Activated T-cell treated with anti-CD3 and anti-CD28 coated beads for 24 hours (primary cell): ENCODE measurements at places on chromosomes 7 and 10.
A peak's percentile ranks its signal among the peaks of the same experiment; 100 is the strongest.

DNA sequence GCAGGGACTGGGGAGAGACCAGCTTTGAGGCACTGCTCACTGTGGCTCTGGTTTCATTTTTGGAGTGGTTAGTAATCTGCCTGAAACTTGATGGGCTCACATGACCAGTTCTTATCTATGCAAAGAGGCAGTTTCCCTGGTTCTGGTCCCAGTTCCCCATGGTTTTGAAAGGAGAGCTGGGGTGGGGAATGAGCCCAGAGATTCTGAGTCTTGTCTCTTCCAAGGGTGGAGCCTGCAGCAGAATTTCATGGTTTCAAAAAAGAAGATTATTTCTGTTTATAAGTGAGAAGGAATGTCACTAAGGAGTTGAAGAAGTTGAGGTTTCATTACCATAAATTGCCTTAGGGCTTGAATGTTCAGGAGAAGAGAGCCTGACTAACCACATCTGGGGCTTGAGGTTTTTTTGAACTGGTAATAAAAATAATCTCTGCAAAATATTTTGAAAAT lies 190.2 kb upstream of the HABP2 start:
- DNase-seq = no peak

- no peak for DNase-seq
Observed at GRCh38 chr10:129678186-129678585, 211.1 kb downstream of the MGMT start.

GRCh38 chr10:92640107-92640506 lies 47.2 kb downstream of the KIF11 start:
- DNase-seq = no peak

GRCh38 chr7:123961771-123962170 lies 36.7 kb downstream of the SPAM1 start:
- DNase-seq = no peak

DNA sequence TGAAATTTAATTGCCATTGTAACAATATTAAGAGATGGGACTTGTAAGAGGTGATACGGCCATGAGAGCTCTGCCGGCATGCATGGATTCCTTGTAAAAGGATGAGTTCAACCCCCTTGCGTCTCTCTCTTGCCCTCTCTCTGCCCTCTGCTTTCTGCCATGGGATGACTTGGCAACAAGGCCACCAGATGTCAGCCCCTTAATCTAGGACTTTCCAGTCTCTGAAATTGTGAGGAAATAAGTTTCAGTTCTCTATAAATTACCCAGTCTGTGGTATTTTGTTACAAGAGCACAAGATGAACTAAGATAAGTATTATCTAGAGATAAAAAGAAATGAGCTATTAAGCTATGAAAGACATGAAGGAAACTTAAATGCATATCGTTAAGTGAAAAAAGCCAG lies 145.7 kb upstream of the AHR start:
- DNase-seq = no peak

GRCh38 chr10:45673074-45673648 lies 589 bp upstream of the ZFAND4 start:
- DNase-seq = no peak

DNA sequence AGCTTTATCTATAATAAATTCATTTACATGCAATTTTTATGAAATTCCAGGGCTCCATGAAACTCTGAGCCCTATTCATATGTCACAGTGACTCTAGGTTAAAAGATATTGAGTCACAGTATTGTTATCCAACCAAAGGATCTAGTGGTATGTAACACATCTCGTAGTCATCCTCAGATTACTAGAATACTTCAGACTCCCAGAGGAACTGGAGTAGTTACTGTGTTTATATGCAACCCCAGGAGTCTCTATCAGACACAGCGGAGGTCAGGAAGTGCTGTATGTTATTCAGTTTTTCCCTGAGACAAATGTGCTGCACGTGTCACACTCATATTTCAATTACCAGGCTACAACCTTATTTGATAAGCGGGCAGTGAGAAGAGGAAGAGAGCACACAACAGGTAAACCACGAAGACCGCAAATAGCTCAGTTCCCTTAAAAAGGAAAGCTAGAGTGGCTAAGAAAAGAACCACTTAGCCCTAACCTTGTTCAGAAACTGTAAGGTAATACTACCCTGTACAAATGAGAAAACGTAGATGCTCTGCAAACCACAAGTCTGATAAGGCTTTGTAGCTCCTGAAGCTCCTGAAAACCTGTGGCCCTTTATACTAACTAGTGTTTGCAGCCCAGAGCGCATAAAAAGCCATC lies 114.0 kb upstream of the CNTNAP2 start:
- no peak for DNase-seq

DNA sequence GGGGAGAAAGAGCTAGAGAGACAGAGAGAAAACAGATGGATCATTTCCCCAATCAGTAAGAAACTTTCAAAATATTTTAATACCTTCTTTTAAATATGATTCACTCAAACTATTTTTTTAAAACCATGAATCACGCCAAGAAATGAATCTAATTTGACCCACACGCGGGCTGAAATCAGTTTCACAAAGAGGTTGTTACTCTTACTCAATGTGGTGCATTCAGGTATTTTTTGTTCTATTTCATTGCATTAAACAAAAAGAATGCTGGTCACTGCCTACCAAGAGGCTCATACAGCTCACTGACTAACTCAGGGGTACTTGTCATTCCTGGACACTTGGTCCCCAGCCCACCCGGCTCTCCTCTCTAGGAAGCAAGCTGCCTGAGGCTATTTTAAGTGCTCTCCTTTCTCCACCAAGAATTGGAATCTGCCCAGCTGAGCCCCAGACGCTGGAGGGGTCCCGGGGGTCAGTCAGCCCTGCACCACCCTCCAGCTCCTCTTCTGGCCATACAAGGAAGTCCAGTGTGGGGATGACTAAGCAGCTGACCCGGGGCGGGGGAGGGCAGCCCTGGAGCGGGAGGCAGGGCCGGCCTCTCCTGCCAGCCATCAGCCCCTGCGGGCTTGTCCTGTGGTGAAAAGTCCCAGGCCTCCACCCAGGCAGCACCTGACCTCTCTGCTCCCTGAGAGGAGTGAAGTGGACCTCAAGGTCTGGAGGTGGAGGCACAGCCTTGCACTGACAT lies 21.7 kb upstream of the PFKP start:
- DNase-seq = no peak

GRCh38 chr10:29735628-29736365 lies 101.0 kb upstream of the SVIL start:
- DNase-seq = peak; percentile 80

DNA sequence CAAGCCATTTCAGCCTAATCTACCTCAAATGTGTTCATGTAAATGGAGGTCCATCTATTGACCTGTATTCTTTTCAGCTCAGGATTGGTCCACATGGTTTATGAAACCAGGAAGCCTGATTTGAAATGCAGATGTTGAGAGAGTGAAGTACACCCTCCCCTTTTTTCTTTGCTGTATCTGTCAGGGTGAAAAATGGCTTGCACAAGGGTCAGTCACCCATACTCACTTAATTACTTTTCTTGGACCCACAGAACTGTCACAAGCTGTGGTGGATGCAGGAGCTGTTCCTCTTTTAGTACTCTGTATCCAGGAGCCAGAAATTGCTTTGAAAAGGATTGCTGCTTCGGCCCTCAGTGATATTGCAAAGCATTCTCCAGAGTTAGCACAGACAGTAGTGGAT lies 41.2 kb downstream of the SPAG6 start:
- no peak for DNase-seq

DNA sequence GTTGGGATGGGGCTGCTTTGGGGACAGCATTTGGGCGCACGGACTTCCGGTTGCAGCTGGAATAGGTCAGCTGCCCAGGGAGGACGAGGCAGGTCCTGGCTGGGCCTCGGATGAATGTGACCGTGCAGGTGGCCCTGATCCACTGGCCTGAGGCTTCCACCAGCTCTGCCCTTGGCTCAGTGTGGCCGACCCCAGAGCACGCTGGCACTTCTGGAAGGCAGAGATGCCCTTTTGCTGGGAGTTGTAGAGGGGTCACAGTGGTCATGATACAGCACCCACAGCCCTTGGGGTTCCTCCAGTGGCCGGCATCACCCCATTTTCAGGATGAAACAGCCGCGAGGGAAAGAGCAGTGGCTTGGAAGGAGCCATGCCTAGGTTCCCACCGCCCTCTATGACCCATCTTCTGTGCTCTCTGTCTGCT lies 19.0 kb downstream of the ADCY1 start:
- no peak for DNase-seq

DNA sequence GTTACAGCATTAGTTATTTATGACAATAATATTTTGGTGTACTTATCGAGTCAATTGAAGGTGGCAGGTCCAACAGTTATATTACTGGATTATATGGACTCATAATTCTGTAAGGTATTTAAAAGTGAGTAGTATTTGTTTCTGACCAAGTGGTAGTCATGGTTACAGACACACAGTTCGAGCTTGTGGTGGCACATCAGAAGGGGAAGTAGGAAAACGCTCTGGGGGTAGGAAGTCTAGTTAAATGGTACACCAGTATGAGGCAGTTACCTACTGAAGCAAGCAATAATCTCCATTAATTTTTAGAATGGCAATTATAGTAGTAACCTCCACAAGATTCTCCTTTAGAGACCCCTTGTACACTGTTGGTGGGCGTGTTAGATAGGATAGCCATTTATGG lies 541.2 kb downstream of the ETV1 start:
- DNase-seq = no peak

DNA sequence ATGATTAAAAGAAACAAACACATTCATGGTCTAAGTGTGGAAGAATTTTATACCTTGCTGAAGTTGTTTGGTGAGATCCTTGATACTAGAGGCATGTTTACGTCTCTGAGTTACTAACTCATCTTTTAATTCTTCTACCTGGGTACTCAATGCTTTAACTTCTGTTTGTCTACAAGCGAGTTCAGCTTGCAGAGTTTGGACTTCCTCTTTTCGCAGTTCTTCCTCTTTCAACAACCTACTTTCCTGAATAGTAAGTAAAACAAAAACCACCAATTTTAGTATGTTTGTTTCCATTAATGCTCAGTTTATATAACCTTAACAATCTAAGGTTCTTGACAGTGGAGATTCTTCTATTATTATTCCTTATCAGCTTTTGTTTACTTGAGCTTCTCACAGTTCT lies 42.9 kb downstream of the CCDC186 start:
- no peak for DNase-seq

DNA sequence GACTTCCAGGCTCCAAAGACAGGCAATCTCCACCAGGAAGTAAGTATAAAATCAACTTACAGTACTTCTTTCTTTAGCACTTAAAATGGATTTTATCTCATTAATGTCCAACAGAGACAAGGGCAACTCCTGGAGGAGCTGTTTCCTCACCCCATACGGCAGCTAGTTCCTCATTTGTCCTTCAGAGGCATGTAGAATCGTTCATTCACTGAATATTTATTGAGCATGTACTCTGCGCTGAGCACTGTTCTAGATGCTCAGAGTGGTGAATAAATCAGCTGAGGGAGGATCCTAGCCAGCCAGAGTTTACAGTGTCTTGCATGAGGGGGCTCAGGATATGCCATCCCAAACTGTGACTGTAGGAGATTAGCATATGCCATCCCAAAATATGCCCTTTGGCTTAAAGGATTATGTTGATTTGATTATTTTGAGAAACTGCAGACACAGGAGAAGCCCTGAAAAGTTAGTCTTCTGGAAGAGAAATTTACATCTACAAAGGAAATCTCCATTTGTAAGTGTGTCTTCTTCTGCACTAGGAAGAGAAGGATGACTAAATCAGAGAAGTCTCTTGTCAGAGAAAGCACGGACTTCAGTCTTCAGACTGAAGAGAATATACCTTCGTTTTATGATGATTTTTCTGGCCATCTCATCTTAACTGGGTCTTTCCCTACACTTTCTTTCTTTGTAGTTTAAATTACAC lies 66.9 kb downstream of the BAMBI start:
- no peak for DNase-seq

GRCh38 chr10:17548770-17549169 lies 68.4 kb downstream of the HACD1 start:
- DNase-seq = no peak

DNA sequence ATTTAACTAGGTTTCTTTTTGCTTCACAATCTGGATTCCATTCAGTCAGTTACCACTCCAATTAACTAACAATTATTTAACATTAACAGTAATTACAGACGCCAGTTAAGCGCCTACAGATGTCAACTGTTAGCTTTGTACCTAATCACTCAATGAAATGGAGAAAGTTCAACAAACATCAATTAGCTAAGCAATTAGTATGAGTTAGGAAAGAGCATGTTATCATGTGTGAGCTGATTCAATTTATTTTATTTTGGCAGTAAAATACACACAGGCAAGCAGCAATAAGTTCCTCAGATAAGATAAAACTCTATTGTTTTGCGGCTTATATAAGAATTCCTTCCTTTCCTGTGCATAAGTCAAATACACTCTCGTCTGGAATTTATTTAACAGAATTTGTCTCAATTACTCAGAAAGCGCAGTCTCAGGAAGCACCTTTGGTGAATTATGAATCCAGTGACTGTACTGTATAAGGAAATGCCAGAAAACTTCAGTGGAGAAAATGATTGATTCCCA lies 427.1 kb upstream of the GALNT17 start:
- DNase-seq = no peak

- DNase-seq = no peak
Observed at GRCh38 chr7:45035893-45036292, 35.9 kb downstream of the CCM2 start.

- no peak for DNase-seq
Observed at GRCh38 chr10:104300736-104301292, 31.8 kb downstream of the GSTO2 start.

- no peak for DNase-seq
Observed at GRCh38 chr7:28739826-28740225, 218.3 kb downstream of the TRIL start.

- no peak for DNase-seq
Observed at GRCh38 chr10:114632869-114633715, 25.0 kb downstream of the ABLIM1 start.

DNA sequence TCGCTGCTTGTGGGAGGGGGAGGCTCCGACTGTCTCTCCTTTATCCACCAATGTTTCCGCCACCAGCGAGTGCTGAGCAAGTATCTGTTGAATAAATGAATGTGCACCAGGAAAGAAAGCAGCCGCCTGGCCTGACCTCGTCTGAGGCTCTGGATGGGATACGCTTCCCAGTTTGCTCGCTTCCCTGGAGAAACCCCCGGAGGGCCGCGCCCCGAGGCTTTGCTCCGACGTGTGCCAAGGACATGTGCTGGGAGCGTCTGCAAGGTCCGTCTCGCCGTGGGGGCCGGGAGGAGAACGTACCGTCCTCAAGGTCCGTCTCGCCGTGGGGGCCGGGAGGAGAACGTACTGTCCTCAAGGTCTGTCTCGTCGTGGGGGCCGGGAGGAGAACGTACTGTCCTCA lies 536.4 kb downstream of the DNAJB6 start:
- no peak for DNase-seq

GRCh38 chr10:109895095-109895818 lies 28.1 kb downstream of the XPNPEP1 start:
- no peak for DNase-seq

GRCh38 chr7:96067321-96067720 lies 254.6 kb downstream of the SLC25A13 start:
- DNase-seq = no peak

GRCh38 chr7:146096994-146097393 lies 19.6 kb upstream of the CNTNAP2 start:
- no peak for DNase-seq

- no peak for DNase-seq
Observed at GRCh38 chr7:50212666-50213621, 91.6 kb upstream of the IKZF1 start.

DNA sequence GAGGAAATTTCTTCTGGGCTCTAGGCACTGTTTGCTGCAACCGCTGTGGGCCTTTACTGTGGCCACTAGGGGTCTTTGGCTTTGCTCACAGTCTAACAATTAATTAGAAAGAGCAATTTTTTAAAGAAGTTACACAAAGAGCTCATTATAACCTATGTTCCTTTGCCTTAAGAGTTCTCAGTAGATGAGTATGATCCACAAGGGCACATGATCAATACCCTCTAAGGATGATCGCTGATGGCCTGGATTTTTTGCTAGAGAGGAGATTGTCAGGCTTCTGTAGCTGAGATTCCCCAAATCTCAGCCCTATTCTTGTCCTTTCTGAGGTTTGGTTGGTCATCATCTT lies 80.8 kb upstream of the RHOBTB1 start:
- DNase-seq = no peak
